ENCODE measurements at places on chromosomes 2 and 18.
A peak's percentile ranks its signal among the peaks of the same experiment; 100 is the strongest.

DNA sequence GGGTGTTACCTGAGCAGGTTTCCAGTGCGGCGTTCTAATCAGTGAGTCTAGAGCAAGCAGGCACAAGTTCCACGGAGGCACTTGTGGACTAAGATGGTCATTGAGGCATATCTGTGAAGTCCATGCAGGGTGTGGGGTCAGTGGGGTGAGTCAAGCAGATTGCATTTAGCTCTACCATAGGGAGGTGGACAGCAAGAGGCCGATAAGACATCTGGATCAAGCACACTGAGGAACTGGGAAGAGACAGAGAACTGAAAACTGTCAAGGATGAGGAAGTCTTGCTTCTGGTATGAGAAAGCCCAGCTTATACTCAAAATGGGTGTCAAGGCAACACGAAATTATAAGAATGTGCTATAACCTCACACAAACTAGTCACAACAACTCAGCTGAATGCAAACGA lies 61.2 kb upstream of the SLC39A10 start:
- no peak for DNase-seq

DNA sequence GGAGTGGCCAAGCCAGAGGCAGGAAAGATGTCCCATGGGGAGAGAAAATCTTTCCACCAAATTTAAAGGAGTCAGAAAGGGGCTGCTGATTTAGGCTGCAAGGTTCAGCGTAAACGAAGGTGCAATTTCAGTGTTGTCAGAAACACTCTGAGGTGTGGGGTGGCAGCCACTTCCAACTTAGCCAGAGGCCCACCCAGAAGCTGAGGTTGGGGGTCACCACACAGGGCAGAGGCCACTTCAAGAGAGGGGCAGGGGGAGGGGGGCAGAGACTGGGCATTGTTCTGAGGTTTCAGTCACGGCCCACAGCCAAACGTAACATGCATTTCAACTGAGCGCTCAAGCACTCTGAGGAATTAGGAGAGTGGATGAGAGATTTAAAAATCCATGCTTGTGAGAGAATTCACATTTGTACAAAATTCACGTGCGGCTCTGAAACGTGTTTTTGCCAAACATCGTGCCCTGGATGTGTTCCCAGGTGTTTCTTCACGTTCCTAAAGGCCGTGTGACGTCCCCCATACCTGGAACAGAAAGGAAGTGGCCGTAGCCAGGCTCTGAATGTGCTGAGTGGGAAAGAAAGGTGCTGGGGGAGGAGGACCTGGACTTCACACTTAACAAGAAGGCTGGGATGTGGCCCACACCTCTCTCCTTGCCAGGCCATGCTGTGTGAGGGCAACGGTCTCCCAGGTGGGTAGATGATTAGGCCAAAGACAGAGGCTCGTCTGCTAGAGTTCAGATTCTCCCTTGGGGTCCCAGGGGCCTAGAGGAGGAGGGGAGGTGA lies 19.5 kb upstream of the BOK start:
- no peak for DNase-seq

- DNase-seq = no peak
These were observed 13.0 kb downstream of the MTERF4 start for GRCh38 chr2:241088791-241089732.

- DNase-seq = no peak
These were observed 125.8 kb downstream of the TANC1 start for GRCh38 chr2:159094173-159094737.

DNA sequence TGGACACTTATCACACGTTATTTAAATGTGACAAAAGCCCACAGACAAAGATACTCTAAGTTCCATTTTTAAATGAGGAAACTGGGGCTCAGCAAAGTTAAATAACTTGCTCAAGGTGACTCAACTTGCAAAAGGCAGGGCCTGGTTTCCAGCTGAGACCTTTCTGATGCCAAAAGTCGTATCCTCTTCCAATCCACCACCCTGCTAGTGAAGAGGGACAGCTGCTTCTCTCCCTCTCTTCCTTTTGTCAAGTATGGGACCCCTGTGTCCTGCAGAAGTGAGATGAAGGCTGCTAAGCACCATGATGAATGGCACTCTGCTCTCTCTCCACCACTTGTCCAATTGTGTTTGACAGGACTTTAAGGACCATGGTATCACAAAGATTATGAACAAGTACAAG lies 140.9 kb downstream of the DYM start:
- no peak for DNase-seq

GRCh38 chr2:736939-737338 lies 59.7 kb upstream of the TMEM18 start:
- no peak for DNase-seq

DNA sequence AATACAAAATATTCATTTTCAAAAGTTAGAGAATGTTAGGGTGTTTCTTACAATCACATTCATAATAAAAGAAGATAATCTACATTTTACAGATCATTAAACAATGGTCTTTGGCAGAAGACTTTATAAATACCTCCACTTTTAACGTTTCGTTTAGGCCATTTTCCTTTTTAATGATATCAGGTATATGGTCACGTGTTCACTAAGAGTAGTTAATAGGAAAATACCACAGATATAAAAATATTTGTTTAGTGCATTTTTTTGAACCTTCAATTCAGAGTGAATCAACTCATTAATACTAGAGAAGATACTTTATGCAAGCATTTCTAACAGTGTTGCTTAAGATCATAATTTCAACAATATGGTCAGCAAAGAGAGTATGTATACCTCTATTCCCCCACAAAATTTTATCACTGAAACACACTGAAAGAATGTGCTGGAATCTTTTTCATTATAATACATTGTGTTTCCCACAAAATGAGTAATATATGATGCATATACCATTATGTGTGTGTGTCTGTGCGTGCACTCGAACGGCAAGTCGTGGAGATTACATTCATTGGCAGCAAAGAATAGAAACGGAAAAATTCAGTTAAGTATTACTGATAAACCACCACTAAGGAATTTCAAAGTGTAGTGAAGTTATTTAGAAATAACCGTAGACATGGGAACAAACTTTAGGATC lies 319.9 kb upstream of the THUMPD2 start:
- no peak for DNase-seq

- peak; percentile 46 for DNase-seq
These were observed 24.2 kb upstream of the CASP8 start for GRCh38 chr2:201235860-201236811.

DNA sequence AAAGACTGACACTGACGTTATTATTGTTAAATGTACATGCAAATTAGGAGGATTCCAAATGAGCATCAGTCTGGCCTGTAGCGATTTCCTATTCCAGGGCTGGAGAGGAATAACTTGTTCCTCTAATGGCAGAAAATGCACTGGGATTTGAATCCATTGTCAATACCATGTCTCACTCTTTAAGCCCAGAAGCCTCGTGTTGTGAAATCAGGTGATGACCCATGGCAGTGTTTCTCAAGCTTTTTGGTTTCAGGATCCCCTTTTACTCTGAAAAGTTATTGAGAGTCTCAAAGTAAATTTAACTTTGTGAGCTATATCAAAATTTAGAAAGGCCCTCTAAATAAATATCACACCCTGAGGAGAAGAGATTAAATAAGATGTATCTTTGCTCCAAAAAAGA lies 279.2 kb downstream of the GALR1 start:
- DNase-seq = no peak

- no peak for DNase-seq
These were observed 8.3 kb downstream of the PXDN start for GRCh38 chr2:1736045-1736444.

GRCh38 chr2:205908212-205909183 lies 177.5 kb downstream of the INO80D start:
- DNase-seq = no peak

DNA sequence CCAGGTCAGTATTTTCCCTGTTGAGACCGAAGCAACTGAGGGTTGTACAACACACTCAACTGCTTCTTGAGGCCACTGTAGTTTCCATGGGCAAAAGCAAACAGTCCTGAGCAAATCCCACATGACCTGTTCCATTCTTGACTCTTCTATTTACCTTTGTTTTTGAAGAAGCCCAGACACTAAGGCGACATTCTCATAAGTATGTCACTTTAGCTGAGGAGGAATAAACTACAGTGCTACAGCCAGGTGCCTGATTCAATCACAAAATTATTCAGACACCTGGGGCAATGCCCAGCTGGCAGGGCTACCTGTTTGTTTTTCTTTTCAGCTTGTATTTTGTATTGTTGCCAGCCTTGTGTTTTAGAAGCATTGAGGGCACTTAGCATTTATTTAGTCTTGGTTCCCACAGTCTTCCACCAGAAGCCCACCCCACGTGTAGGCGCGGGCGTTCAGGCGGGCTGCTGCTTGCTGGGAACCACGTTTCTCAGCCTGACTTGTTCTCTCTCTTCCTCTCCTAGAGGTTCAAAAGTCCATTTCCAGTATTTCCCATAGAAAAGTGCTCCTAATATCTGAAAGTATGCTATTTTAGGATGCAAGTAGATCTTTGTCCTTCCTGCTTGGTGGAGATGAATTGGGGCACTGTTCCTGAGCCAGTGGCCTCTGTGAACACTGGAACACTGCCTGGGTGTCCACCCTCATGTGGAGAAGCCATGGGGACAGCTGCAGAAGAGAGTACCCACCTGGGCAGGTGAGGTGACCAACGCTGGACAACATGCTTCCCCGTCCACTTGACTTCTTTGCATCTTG lies 99.0 kb upstream of the COPS8 start:
- DNase-seq = no peak

GRCh38 chr2:223786943-223787342 lies 50.4 kb downstream of the AP1S3 start:
- DNase-seq = no peak

- DNase-seq = no peak
These were observed 166.4 kb downstream of the MGAT5 start for GRCh38 chr2:134420259-134420658.

- DNase-seq = no peak
These were observed 36.0 kb downstream of the PCBP1 start for GRCh38 chr2:70123051-70123828.

DNA sequence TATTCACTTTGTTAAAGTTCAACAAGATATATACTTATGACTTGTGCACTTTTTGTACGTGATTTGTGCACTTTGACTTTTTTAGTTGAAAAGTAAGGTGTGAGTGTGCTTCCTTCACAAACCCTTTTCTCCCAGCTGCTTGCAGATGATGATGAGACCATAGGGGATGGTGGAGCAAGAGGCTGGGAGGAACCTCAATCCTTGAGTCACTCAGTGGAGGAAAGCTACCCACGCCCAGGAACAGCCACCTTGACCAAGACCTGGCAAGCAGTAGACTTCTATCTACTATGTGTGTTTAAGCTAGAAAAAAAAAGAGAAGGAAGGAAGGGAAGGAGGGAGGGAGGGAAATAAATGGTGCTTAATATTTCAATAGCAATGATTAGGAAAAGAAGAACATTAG lies 25.2 kb upstream of the TAF1B start:
- DNase-seq = no peak

DNA sequence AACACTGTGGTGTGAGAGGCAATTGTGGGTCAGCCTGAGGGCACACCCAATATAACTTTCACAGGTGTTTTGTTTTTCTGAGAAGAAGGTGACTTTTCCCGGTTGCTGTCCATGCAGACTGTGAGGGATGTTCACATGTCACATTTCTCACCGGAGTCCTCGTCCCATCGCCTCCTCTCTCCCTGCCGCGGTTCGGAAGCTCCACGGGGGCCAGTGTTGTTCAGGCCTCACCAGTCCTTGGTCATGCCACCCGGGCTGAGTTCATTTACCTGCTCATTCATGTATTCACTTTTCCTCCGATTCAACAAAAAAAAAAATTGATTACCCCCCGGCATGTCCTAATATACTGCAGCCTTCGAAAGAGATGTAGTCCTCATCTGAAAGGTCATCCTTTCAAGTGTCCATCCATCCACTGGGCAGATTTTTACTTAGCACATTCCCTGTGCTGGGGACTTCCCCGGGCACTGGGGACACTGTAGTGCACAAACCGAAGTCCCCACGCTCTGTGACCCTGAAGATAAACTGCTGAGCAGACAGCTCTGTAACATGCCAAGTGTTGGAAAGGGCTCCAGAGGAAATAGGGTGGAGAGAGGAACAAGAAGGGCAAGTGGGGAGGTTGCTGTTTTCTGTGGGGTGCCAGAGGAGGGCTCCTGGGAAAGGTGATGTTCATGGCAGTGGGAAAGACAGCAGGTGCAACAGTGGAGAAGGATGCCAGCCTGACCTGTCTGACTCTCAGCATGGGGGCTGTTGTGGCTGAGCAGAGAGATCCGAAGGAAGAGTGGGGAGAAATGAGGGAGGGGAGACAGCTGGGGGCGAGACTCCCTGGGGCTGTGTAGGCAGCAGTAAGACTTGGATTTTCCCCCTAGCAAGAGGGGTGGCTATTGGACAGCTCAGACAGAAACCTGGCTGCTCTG lies 22.4 kb downstream of the LRRFIP1 start:
- no peak for DNase-seq

GRCh38 chr18:50183556-50183955 lies 11.4 kb downstream of the MYO5B start:
- no peak for DNase-seq

DNA sequence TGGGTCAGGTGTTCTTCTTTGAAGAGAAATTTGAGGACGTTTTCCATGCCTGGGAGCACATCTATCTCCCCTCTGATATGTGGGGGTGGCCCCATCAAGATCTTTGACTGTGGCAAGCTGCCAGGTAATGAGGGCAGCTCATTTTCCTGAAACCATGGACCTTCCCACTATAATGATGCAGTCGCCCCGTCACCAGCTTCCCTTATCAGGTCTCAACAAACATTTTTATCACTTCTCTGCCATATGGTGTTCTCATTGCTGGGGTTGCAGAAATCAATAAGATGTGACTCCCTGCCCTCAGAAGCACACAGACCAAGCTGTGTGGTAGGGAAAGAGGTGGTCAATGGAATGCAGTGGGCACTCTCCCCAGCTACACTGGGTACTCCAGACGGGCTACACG lies 48.4 kb upstream of the B3GNT7 start:
- no peak for DNase-seq

GRCh38 chr2:11976073-11976472 lies 229.6 kb downstream of the LPIN1 start:
- DNase-seq = no peak

- no peak for DNase-seq
These were observed 159.4 kb downstream of the NRXN1 start for GRCh38 chr2:50872543-50872942.

GRCh38 chr2:147937744-147938349 lies 82.7 kb downstream of the ORC4 start:
- no peak for DNase-seq

DNA sequence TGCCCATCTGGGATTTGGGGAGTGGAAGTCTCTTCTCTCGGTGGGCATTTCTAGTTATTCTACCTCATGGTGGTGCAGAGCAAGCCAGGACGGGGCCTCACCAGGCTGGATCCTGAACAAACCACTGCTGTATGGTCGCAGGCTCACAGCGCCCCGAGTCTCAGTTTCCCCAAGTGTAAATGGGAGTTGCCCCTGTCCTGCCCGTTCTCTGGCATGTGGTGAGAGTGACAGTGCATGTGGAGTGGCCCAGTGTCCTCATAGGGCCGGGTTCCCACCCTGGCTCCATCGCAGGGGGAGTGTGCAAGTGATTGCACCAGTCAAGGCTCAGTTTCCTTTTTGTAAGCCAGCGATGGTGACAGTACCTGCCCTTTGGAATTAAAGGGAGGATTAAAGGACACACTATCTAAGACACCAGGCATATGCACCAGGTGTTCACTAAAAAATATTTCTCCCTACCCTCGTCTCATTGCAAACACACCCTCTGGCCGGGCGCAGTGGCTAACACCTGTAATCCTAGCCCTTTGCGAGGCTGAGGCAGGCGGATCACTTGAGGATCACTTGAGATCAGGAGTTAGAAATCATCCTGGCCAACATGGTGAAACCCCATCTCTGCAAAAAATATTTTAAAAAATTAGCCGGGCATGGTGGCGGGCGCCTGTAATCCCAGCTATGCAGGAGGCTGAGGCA lies 173.3 kb upstream of the MYCN start:
- DNase-seq = no peak

All from central memory CD8-positive, alpha-beta T cell (primary cell).